ENCODE measurements at places on chromosomes 6 and 20.

DNA sequence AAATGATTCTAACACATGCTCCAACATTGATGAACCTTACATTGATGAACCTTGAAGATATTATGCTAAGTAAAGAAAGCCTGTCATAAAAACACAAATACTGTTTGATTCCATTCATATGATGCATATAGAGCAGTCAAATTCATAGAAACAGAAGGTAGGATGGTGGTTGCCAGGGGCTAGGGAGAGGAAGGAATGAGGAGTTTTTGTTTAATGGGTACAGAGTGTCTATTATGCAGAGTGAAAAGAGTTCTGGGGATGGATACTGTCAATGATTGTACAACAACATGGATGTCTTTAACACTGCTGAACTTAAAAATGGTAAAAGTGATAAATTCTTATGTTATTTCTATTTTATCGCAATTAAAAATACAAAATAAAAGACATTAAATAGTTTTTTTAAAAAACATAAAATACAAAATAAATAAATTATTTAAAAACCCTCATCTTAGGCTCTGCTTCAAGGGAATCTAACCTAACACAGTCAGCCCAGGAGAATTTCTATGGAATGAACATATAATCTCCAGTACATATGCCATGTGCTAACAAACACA lies 451.0 kb downstream of the PLCB1 start:
- DNase-seq: no peak

- DNase-seq: peak; percentile 21
These were observed 97.5 kb downstream of the CDH26 start for GRCh38 chr20:60055740-60056139.

DNA sequence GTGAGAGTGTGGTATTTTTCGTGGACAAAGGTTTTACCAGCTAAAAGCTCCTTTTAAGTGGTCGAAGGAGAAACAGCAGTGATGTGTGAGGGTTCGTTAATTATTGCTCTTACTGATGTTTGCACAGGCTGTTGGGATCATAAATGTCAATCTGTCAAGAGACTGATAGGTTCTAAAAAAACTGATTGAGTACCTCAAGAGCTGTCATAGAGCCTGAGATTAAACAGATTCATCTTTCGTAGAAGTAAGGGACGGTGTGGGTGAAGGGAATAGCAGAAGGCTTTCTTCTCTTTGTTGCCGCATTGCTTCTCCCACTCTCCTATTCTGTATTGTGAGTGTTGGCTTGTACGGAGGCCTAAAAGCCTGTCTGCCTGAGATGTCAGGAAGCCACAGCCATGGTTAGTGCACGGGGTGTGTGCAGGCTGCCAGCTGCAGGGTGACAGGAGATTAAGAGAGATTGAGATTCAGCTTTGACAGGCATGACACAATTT lies 291.0 kb downstream of the ZFAND3 start:
- no peak for DNase-seq

DNA sequence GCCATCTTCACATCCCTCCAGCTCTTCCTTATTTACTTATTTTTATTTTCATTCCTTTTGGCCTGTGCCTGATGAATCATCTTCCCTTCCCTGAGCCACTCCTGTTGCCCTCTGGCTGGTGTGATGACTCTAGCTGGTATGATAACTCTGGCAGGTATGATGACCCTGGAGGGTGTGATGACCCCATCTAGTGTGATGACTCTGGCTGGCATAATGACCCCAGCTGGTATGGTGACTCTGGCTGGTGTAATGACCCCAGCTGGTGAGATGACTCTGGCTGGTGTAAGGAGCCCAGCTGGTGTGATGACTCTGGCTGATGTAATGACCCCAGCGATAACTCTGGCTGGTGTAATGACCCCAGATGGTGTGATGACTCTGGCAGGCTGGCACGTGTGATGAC lies 426.8 kb downstream of the QKI start:
- DNase-seq: no peak

DNA sequence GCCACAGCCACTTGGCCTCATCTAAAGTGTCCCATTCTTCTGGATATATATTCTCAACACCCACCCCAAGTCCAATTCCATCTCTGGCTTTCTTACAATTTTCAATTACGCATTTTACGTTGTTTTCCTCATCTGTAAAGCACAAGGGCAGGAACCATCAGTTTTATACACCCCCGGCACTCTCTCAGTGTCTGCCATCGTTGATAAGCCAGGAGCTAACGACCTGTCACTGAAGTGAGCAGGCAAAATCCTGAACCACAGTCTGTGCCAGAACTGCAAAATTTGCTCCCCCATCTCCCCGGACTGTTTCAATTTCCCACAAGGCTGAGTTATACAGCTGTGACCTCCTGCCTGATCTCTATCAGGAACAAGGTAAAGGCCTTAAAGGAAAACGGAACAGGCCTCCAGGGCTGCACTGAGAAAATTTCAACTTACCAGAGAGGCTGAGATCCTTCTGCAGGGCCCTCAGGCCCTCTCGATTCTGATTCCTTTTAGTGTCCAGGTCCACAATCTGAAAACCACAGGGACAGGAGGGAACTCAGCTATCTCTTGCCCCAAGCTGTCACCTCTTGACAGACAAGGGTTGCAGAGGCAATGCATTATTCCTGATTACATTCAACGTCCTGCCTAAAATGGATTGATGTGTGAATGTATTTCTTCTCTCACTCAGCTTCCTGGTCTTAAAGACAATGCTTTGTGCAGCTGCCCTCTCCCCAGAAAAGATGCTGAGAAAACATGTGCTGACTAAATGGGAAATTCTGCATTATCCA lies 1.8 kb downstream of the PDRG1 start:
- no peak for DNase-seq

DNA sequence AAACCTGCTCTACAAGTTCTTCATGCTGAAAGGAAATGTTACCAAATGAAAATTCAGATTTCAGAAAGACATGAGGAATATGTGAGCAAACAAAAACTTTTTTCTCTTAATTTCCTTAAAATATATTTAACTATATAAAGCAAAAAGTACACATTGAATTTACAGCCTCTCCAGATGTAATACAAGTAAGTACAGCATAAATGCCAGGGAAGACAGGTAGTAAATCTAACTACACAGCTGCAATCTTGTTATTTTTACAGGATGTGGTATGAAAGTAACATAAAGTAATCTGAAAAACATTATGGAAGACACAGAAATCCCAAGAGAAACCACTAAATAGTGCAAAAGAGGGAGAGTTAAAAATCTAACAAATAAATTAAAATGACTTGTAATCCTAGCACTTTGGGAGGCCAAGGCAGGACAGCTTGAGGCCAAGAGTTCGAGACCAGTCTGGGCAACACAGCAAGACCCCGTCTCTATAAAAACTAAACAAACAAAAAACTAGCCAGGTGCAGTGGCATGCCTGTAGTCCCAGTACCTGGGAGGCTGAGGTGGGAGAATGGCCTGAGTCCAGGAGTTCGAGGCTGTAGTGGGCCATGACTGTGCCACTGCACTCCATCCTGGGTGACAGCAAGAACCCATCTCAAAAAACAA lies 50.7 kb downstream of the FAM8A1 start:
- no peak for DNase-seq

GRCh38 chr20:25525867-25526266 lies 59.5 kb downstream of the NINL start:
- DNase-seq: no peak

DNA sequence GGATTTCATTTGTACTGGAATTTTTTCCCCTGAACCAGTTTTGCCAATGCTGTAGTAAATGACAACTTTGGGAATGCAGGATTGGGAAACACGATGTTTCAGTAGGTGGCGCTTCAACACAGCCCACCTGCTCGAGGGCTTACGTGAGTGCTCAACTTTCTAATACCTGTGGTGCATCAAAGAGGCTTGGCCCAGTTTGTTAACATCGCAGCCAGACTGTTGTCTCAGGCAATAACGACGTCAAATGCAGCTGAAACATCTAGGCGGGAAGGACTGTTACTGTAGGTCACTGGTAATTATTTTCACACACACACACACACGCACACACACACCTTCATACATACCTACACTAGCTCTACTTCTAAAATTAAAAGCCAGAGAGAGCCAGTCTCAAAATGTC lies 815.5 kb upstream of the SLC35B3 start:
- no peak for DNase-seq

- DNase-seq: no peak
These were observed 65.3 kb downstream of the GRIK2 start for GRCh38 chr6:101458826-101459225.

GRCh38 chr20:3412600-3413392 lies 5.3 kb upstream of the DNAAF9 start:
- no peak for DNase-seq

DNA sequence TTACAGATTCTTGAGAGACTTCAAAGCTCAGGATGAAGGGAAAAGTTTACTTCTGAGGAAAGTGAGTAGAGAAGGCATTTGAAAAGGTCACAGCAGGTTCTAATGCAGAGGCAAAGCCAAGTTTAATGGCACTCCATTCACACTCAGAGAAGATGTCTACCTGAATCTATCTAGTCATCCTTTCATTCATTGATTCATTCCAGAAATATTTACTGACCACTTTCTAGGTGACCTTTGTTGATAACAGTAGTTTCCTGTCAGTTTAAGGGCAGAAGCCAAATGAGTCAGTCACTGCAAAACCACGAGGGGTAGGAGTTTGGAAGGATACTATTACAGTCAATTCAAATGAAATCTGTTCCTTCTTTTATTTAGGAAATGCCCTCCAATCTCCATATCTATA lies 30.8 kb downstream of the FBXO5 start:
- no peak for DNase-seq

DNA sequence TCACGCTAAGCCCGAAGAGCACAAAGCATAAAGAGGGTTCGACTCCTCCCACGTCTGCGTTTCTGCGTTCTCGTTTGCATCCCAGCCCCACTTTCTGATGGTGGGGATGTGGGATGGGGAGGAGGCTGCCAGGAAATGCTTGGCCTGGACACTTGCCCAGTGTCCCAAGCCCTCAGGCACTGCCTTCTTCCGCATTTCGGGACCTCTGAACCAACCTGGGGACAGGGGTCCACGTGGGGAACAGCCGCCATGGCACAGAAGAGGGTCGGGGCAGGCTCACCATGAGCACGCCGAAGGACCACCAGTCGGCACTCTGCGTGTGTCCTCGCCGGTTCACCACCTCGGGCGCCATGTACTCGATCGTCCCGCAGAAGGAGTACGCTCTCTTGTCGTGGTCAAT lies 88.2 kb downstream of the RAMACL start:
- no peak for DNase-seq

DNA sequence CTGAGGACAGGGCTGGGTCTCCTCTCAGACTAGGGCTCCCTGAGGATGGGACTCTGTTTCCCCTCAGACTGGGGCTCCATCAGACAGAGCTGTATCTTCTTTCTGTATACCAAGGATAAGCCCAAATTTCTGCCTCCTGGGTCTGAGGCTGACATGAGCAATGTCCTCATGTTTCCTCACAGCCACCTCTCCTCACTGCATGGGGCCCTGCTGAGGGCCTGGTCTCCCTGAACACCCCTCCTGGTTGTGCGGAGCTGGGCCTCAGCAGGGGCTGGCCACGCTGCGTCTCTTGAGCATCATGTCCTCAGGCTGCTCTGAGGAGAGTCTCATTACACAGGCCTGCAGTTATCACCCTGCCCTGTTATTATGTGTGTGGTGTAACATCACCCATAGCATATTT lies 144.6 kb downstream of the LRFN2 start:
- DNase-seq: no peak

GRCh38 chr6:132401618-132402285 lies 477 bp upstream of the MOXD1 start:
- DNase-seq: no peak

GRCh38 chr6:6730831-6731230 lies 142.3 kb downstream of the LY86 start:
- no peak for DNase-seq

DNA sequence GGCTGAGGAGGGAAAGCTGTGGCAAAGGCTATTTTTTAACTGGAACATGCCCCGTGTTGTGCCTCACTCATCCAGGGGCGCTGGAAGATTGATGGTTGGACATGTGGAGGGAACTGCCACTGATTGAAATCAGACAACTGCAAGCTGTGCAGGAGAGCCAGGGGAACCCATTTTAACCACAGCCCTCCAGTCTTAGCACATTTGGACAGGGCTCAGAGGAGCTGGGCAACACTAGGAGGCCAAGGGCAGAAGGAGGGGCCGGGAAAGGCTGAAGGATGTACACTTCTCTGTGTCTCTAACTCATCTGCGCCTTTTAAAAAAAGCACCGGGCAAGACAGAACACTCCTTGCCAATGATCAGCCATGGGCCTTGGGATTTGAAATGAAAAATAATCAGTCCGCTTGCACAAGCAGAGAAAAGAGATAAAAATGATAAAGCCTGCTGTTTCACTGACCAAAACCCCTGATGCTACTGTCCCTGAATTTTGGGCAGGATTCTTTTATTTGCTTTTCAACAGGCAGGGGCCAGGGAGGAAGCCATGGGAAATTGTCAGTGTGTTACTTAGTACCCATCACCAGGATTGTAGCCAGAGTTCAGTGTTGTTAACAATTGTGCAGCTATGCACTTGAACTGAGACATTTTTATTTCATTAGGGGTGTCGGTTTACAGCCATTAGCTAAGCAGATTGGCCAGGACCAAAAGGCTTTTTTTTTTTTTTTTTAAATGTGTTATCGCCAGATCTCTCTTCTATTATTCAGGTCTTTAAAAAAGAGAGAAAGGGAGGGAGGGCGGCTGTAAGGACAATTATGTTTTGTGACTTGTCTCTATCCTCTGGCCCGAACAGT lies 109.3 kb upstream of the EYA4 start:
- DNase-seq: no peak

- no peak for DNase-seq
These were observed 128.9 kb downstream of the GMDS start for GRCh38 chr6:2116496-2116895.

- peak; percentile 39 for DNase-seq
These were observed 402 bp upstream of the TAF8 start for GRCh38 chr6:42049948-42050296.

DNA sequence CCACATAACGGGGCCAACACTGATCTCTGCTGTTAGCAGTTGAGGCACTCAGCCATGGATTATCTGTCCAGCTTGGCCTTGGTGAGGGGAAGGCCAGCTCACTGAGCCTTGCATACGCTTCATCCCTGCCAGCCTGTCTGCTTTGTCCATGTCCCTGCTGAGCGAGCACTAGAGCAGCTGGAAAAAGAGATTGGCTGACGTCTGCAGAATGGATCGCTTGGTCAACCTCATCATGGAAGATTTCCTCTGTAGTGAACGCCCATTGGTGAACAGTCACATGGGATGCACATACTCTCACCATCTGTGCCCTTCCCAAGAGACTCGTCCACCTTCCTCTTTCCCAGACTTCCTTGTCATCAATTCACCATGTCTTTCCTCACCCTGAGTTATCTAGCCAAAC lies 26.9 kb downstream of the MUC22 start:
- DNase-seq: no peak

All from activated CD8-positive, alpha-beta memory T cell treated with anti-CD3 and anti-CD28 coated beads, Interleukin-2, amount 50 U/mL, for 4 hours (primary cell).